ENCODE measurements at places on chromosomes 12 and 14. TPM values are rescaled to one million over a fixed set of nuclear protein-coding genes. Genes with fewer than 3 reads are reported as not detected.
A peak's percentile ranks its signal among the peaks of the same experiment; 100 is the strongest.

- DNase-seq = no peak
Observed at GRCh38 chr14:89027097-89027740, 202.8 kb downstream of the TTC8 start.

GRCh38 chr14:83085136-83085535, 1551.5 kb upstream of the SEL1L start:
- DNase-seq = no peak

- DNase-seq = no peak
Observed at GRCh38 chr12:1252758-1253157, 261.7 kb downstream of the ERC1 start.

- no peak for DNase-seq
Observed at GRCh38 chr12:4579305-4580102, 17.5 kb downstream of the DYRK4 start.

DNA sequence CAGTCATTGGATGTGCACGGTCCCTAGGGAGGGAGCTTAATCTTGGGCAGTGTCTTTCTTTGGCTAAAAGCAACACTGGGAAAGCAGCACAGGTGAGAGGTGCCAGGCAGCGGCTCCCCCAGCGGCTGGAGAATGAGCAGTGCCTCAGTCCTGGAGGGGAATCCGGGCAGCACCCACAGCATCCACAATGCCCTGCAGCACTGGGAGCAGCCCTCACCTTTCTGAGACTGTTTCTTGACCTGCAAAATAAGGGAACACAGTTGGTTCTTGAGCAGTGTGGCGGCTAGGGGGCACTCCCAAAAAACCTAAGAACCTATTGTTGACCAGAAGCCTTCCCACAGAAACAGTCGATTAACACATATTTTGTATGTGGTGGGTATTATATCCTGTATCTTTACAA, 75.8 kb downstream of the SINHCAF start:
- no peak for DNase-seq

- DNase-seq = peak; percentile 76
Observed at GRCh38 chr12:25585021-25585523, 32.0 kb upstream of the LMNTD1 start.

Gene TUNAR
- 0.50 TPM for total RNA-seq

DNA sequence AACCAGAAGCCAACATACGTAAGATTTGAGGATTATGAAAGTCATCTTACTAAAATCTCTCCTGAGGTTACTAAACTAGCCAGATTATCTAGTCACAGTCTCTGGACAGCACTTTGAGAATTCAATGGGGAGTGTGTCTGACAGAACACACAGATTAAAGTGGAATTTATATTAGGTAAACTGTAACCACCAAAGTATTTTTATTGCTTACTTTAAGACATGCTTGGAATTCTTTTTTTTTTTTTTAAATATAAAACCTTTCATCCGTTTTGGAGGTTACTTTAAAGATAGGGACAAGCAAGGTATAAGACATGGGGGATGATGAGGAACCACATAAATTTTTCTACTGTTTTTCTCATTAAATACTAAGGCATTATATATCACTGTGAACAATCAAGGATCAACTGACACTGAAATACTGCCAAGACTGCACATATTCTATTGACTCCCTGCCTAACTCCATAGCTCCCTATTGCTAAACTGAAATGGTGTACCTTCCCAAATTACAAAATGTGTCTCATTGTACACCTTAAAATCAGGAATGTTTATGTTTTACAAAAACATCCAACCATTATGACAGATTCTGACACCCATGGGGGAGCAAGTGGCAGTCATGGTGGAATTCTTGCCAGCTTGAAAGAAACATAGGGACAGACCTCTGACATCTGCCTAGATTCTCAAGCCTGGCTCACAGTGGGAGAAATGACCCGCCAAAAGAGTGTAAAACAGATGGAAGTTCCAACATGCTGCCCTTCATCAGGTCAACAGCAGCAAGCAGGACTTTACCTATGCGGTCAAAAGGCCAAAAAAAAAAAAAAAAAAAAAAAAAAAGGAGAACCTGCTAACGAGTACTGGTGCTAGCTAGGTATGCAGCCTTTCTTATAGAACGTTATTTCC, 239.3 kb downstream of the MED13L start:
- peak; percentile 77 for DNase-seq

GRCh38 chr12:103272949-103273348, 222.8 kb downstream of the C12orf42 start:
- DNase-seq = peak; percentile 1

DNA sequence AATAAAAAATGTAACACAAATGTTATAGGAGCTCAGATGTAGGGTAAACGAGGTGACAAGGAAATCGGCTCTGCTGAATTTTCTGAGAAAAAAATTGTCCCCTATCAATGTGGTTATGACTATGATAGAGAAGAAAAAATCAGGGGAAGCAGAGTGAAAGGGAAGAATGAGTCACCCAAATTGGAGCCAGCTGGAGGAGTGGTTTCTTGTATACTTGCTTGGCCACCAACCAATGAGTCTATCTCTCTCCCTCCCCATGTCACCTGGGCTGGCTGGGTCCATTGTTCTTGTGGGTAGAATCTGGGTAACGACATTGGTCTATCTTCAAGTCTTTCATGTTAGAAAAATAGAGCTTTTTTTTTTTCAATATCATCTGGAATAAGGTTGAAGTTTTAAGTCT, 196.6 kb upstream of the FLRT2 start:
- DNase-seq = peak; percentile 60

Gene TESPA1
- total RNA-seq = 0.23 TPM
